ENCODE measurements at places on chromosomes 13 and 19.

- DNase-seq: no peak
Measured at GRCh38 chr19:45231891-45232290, 13.3 kb downstream of the EXOC3L2 start.

DNA sequence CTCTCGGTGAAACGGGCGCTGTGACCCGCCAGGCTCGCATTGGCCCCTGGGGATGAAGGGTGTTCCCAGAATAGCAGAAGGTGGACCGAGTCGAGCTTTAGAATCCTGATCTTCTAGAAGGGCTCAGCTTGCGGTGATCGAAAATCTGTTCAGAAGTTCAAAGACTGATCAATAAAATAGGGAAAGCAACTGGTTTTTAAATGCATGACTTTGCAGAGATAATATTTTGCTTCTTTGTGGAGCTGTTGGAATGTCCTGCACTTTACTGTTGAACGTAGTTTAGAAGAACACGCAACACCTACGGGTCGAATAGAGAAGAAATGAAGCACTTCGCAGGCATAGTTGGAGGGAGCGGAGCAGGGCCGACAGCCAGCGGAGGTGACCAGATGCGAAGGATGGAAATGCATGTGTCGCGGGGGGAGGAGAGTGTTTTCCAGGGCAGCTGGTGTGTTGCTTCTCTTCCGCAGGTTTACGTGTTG lies 766 bp downstream of the CEBPG start:
- no peak for DNase-seq

DNA sequence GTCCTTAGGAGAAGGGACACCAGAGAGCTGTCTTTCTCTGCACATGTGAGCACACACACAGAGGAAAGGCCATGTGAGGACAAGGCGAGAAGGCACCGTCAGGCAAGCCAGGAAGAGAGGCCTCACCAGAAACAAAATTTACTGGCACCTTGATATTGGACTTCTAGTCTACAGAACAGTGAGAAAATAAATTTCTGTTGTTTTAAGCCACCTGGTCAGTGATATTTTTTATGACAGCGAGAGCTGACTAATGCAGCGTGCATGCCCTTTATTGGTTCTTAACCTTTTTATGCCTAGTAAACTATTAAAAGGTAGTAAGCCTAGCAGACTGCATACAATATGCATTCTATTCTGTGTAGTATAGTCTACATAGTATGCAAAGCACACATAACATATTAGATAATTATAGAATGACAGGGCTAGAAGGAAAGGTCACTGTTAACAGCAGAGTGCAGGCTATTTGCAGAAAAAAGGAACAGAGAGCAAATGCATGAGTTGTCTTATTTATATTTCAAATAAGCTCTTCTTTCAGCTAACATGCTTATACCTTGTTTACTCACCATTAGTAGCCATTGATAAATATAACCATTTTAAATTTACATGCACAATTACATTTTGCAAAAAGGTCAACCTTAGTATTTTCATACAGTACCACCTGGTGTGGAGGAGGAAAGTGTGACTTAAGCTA lies 25.2 kb upstream of the KATNAL1 start:
- DNase-seq: no peak

DNA sequence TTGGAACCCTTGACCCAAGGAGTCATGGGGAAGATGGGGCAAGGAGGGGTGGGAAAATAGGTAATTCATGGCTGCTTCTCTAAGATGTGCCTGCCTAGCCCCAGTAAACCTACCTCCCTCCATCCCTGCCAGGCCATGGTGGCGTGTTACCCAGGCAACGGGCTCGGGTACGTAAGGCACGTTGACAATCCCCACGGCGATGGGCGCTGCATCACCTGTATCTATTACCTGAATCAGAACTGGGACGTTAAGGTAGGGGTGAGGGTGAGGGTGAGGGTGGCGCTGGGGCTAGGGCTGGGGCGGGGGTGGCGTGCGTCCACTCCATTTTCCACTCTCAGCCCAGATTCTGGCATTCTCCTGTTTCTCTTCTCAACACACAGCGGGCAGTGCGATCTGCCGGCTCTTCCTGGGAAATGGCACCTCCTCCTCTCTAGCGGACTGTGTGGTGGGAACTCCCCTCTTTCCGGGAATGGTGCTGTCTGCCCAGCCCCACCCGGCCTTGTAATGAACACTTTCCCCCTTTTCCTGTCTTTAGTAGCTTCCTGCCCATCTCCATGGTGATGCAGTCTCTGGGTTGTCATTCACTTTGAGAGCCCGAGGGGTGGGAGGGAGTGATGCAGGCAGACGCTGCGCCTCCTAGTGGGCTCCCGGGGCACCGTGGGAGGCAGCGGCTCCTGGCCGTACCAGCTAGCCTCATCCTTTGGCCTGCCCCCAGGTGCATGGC lies 7.6 kb downstream of the EGLN2 start:
- peak; percentile 87 for DNase-seq

DNA sequence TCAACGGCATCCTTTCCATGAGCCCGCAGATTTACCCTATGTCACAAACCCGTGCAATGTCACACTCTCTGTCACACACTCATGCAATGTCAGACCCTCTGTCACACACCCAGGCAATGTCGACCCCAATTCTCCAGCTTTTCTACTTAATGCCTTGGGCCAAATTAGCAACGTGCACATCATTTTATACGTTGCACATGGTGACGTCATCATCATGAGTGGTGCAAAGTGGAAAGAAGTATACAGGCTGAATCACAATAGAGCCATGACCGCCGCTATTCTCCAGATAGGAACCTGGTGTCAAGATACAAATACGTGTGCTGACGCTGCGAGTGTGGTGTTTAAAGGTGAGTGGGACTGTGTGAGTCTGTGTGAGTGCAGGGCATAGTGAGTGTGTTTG lies 21.7 kb upstream of the ZNF845 start:
- no peak for DNase-seq

DNA sequence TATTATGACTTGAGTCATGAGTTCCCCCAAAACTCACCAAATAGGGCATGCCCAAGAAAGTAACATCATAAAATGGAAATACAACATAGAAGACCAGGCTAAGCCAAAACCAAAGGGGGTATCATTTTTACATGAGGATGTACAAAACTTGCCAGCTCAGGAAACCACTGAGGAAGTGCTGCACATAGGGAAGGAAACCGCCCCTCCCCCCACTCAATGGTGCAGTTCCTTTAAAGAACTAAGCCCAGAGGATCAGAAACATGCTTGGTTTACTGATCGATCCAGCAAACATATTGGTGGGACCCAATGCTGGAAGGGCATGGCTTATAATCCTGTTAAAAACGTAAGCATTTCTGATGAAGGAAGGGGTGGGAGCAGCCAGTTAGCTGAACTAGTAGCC lies 4.2 kb upstream of the ZNF486 start:
- no peak for DNase-seq

DNA sequence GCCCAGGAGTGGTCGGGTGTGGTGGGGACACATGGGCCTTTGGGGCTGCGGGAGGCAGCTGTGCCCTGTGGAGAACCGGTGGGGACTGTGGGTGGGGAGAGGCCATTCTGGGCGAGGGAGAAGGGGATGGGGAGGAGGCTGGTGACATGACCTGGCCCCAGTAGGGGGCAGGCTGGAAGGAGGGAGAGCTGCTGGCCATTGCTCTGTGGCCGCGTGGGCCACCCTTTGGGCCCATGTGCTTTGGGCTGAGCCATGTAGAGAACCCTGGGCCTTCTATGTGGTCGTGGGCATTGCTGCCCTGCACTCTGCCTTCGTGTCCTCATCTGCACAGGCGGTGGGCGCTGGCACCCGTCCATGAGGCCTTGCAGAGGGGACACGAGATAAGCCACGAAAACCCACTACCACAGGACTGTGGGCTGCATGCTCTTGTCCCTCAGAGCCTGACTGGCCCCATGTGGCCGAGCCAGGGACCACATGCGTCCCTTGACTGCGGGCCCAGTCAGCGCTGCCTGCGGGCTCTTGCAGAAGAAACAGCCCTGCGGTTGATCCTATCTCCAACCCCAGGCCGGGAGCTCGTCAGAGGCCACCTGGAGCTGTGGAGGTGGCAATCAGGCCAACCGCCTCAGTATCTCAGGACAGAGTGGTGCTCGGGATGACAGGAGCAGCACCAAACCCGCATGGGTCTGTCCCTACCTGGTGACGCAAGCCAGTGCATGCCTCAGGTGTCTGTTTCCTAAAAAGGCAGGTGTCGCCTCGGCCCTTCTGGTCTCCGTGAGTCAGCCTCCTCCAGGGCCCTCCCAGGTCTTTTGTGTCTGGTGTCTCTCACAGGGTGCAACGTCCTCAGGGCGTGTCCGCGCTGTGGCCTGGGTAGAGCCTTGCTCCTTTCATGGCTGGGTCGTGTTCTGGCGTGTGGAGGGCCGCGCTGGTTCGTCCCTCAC lies 14.3 kb downstream of the FZR1 start:
- DNase-seq: no peak

DNA sequence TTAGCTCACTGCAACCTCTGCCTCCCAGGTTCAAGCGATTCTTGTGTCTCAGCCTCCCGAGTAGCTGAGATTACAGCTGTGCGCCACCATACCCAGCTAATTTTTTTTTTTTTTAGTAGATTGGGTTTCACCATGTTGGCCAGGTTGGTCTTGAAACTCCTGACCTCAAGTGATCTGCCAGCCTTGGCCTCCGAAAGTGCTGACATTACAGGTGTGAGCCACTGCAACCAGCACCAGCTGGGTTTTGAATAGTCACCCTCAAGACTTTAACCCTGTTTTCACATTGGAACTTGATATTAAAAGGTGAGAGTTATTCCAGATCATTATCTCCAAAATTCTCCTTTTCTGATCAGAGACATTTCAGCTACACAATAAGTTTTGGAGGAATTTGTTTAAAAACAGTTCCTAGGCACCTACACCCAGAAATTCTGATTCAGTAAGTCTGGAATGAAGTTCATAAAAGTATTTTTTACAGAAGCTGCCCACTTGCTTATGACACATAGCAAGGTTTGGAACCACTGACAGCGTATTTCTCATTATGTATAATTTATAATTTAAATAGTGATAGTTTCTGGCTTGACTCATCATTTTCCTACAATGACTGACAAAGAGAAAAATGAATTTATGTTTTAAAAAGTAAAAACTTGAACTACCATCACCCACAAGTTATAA lies 417.3 kb downstream of the DIAPH3 start:
- DNase-seq: no peak

DNA sequence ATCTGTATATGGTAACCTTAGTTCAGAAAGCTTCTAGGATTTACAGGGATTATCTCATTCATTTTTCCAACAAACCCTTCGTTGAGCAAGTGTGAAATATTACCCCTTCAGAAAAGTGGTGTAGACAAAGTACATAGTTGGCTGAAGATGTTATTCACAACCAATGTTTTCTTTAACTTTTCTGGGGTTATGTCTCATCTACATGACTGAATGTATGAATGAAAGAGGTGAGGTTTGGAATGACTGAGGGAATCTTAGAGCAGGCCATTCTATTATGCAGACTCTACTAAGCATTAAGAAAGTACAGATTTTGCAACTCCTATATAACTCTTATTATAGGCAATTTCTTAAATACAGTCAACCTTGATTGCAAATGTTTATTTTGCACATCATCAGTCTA lies 167.2 kb downstream of the NDFIP2 start:
- DNase-seq: no peak

GRCh38 chr19:49366110-49366509 lies 2.4 kb downstream of the DKKL1 start:
- DNase-seq: no peak

DNA sequence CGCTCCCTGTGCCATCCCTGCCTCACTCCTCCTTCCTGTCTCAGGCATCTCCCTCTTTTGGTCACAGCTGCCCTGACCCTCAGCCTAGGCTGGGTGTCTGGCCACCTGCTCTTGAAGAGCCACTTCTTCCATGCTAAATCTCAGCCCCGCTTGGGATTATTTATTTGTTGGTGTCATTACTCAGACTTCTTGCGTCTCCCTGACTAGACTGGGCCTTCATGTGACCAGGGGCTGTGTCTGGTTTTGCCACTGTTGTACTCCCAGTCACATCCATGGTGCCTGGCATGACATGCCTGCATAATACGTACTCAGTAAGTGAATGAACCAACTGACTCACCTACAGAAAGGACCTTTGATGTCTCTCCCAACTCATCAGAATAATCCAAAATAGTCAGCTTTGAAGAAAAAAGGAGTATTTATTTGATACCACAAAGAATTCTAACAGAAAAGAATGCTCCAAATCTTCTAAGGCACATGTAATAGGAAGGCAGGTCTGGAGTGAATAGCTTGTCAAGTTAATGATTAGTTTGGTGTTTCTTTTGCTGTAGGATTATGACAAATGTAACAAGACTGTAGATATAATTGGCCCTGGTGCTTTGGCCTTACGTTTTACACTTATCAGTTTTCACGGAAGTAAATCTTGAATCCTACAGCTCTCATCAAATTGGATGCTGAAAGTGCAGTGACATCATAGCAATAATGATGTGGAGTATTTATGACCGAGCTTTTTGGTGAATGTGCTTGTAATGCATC lies 84.0 kb downstream of the ALOX5AP start:
- DNase-seq: no peak

- DNase-seq: no peak
Measured at GRCh38 chr13:35733827-35734226, 257.3 kb upstream of the MAB21L1 start.

Data from NCI-H187 treated with DMSO at 0.1 percent for 48 hours (cell line).